ENCODE measurements at places on chromosomes 6 and 20.

DNA sequence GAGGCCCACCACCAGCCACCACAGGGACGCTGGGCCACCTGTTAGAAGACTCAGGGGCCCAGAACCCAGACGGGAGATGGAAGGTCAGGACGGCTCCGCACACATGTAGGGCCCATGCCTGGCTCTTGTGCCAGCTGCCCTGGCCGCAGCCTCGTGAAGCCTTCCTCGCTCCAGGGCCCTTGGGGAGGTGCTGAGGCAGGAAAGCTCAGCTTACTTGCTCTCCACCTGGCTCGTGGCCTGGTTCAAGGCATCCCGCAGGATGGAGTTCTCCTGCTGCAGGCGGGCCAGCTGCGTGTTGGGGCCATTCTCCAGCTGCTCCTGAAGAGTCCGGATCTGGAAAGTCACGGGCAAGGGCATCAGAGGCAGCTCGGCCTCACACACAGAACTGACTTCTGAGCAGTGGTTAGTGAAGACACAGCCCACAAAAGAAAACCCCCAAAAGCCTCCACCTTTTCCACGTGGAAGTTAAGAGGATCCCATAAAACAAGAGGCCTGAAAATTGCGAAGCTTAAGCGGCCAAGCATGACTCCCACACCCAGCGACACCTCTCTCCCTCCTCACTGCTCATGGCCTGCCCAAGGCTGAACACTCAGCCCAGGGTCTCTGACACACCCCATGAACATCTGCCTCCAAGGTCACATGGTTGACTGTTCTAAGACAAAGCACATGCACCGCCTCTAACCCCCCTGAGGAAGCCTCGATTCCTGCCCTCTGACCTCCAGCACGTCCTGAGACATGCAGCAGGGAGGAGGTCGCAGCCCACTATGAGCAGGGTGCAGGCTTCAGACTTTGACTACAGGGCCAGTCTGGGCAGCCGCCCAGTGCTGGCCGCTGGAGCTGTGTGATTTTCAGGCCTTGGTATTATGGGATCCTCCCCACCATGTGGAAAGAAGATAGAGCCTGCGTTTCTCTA lies 46.5 kb downstream of the RRBP1 start:
- no peak for DNase-seq

- DNase-seq = no peak
Observed at GRCh38 chr6:2956930-2957685, 14.3 kb downstream of the SERPINB6 start.

GRCh38 chr6:107830060-107830459 lies 5.9 kb upstream of the SCML4 start:
- DNase-seq = no peak

GRCh38 chr6:3742076-3742425 lies 9.5 kb downstream of the PXDC1 start:
- no peak for DNase-seq

DNA sequence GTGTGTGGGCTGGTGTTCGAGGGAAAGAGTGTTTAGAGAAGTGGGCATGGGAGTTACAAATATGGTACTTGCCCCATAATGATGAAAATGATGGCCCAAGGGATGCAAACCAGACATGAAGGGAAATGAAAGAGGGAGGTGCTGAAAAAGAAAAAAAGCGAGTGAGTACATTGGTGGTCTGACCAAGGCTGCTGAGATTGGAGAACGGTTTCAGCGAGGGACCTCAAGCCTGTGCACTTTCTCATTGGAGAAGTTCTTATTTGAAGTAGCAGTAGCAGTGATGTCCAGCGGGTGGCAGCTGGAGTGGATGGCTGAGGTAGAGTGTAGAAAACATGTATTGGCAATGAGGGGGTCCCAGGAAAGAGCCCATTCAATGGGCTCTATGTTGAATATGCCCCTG lies 54.8 kb downstream of the TNFAIP3 start:
- DNase-seq = no peak

DNA sequence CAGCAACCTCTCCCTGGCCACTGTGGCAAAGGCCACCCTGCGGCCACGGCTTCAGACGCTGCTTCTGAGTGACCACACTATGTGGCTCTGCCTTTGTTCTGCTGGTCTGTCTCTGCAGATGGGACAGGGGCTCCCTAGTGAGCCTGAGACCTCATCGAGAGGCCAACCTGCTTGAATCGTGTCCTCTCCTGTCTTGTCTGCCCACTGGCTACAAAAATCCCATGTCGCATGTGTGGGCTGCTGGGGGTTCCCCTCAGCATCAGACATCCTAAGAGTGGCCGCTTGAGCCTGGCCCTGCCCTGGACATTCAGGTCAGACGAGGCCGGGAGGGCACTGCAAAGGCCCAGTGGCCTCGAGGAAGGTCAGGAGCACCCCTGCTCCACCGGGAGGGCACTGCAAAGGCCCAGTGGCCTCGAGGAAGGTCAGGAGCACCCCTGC lies 222.9 kb downstream of the DLL1 start:
- DNase-seq = no peak

GRCh38 chr6:6748001-6748400 lies 159.5 kb downstream of the LY86 start:
- DNase-seq = no peak

- no peak for DNase-seq
Observed at GRCh38 chr20:50541606-50542041, 31.4 kb downstream of the PTPN1 start.

- DNase-seq = no peak
Observed at GRCh38 chr20:35192118-35192872, 20.4 kb downstream of the PROCR start.

GRCh38 chr20:3677733-3678132 lies 4.1 kb downstream of the ADAM33 start:
- DNase-seq = no peak

DNA sequence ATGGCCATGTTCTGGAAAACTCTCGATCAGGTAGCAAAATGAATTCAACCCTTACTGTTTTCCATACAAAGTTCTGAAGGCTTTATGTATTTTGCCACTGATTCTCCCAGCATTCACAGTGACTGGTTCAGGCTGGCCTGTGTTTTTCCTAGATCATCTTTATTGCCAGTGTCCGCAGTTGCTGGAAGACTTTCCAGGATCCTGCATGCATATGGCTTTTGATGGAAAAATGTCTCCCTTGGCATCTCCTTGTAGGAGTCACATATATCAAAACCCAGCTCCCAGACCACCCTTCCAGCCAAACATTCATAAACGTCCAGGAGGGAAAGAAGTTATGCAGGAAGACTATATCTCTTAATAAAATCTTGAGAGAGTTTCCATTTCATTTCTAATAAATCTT lies 588.8 kb downstream of the MAFB start:
- DNase-seq = no peak

DNA sequence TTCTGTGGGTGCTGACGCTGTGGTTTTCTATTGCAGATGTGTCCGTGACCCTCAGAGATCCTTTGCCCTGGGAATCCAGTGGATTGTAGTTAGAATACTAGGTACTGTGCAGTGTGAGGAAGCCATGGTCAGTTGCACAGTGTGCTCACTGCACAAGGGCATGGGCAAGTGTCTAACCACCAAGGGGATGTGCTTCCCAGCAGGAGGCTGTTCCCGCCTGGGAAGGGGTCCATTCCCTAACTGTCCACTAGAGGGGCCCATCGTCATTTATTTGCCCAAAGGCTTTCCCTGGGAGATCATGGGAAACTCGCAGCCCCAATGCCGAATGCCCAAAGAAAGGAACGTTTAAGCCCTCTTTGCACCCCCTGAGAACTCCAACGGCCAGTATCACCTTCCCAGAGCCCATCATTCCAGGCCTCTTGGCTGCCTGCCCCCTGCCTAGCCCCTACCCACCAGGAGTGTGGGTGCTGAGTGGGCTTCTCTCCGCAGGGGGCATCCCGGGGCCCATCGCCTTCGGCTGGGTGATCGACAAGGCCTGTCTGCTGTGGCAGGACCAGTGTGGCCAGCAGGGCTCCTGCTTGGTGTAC lies 26.2 kb downstream of the SLCO4A1 start:
- DNase-seq = no peak

DNA sequence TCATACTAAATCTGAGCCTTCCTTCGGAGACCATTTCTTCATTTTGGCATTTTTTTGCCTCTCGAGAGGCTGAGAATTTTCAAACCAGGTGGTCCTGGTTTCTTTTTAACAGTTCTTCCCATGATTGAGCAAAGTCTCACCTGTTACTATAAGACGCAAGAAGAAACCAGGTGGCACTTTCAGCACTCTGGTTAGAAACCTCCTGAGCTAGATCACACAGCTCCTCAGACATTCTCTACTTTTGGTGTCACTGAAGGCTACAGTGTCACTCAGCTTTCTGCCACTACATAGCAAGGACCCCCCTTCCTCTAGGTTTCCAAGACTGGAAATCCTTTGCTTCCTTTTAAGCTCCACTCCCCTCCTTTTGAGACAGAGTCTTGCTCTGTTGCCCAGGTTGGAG lies 7.3 kb downstream of the IFNGR1 start:
- no peak for DNase-seq

DNA sequence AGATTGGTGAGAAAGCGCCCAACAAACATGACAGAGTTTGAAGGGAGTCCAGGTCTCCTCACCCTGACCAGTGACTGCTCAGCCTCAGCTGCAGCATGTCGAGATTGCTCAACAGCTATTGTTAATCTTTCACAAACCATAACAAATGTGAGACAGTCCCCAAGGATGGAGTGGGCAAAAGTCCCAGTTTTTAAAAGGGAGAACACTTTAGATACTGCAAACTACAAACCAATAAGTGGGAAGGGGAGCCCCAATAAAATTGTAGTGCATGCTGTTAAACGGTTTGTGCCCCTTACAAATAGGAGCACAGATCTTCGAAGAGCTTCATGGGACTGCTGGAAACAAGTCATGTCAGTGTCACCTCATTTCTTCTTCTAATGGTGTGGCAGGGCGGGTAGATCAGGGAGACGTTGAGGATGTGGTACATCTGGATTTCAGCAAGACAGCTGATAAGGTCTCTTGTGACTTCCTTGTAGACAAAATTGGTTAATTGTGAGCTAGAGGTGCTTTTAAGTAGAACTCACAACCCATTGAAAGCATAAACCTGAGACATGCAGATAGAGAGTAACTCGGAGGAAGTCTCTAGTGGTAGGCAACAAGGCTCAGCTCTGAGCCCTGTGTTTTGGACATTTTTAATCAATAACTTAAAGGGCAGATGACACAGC lies 134.0 kb upstream of the ARMC2 start:
- no peak for DNase-seq

GRCh38 chr20:63658749-63659187 lies 656 bp downstream of the RTEL1 start:
- peak; percentile 38 for DNase-seq

DNA sequence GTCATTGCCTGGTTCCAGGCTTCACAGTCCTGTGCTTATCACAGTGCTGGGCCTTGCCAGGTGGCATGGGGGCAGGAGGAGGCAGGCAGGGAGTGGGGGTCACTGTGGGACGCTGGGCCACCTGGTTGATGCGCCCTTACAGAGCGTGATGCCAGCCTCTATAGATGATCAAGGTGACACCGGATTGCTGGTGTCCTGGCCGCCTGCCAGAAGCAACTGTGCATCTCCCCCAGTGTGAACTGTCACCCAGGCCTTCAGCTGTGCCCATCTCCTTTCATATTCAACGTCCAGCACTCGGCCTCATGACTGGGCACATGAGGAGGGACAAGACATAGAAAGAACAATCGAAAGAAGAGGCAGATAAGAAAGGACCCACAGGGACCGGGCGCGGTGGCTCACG lies 318.9 kb downstream of the TAF4 start:
- DNase-seq = no peak

DNA sequence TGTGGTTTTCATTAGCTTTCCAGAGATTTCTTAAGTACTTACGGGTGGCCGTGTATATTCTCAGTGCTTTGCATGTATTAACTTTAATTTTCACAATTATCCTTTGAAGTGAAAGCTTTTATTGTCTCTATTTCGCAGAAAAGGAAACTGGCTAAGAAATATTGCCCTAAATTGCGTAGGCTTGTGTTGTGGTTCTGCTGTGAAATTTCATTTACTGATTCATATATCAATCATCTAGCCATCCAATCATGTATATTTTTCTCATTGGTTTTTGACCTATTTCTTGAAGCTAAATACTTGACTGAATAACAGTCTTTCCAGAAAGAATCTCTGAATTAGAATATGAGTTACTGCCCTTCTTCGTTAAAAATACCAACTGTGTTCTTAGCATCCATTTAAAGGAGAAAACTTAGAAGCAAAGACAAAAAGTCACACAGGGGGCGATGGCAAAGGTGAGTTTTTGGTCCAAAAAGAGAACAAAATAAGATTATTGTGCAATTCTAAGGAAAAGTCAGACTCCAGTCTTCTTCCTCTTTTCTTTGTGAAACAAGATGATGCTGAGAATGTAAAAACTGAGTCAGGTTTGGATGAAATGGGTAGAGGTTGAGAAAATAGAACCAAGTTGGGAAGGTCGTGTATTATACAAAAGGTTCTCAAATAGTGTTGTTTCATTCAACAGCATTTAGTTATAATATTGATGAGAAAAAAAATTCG lies 1.4 kb downstream of the CYB5R4 start:
- DNase-seq = no peak

DNA sequence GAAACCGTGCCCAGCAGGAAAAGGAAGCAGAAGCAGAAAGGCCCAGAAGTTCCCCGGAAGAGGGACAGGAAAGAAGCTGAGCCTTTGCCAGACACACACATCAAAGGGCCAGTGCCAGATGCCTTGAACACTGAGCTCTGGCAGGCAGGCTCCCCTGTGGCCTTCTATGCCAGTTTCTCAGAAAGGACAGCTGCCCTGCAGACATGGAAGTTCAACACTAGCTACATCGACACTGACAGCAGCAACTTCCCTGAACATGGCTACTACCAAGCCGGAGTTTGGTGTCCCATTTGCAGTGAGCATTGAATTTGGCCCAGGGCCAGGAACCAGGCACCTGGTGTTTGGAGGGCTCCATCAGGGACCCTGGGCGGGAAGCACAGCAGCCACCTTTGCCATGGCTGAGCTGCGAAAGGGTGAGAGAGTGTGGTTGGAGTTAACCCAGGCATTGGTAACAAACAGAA lies 8.0 kb upstream of the RAET1E start:
- no peak for DNase-seq
